ENCODE measurements at places on chromosomes 3 and 15.

GRCh38 chr15:57468486-57468885 is 92.2 kb downstream of the CGNL1 start:
- DNase-seq: no peak

DNA sequence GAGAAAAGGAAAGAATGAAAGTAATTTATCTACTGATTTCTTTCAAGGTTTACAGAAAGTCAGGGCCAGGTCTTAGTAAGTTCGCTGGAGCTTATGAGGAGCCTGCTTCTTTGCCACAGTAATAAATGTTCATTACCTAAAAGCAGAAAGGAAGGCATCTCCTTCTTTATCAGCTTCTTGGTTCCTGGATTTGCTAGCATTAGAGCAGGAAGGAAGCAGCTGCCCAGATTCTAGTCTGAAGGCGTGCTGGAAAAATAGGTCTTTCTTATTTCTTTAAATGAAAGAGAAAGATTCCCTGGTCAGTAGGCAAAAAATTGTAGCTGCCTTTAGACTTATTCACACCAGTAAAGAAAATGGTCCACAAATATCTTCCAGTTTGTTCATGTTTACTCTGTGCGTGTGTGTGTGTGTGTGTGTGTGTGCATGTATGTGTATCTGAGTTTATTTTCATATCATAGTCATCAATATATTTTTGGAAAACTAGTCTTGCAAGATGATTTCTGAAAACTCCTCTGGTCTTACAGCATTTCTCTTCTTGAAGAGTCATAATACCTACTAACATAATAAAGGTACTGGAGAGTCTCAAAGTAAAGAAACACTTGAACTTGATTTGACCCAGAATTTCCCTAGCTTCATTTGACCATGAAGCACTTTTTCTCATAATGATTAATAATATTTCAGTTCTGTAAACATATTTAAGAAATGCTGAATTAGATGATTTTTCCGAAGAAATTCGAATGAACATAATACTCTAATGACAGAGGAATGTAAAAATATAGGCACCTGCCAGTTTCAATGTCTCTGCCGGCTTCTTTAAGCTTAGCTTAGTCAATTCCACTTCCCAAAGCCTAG is 255.3 kb upstream of the ZPLD1 start:
- no peak for DNase-seq

GRCh38 chr3:35305406-35305805 is 333.9 kb upstream of the ARPP21 start:
- DNase-seq: no peak

DNA sequence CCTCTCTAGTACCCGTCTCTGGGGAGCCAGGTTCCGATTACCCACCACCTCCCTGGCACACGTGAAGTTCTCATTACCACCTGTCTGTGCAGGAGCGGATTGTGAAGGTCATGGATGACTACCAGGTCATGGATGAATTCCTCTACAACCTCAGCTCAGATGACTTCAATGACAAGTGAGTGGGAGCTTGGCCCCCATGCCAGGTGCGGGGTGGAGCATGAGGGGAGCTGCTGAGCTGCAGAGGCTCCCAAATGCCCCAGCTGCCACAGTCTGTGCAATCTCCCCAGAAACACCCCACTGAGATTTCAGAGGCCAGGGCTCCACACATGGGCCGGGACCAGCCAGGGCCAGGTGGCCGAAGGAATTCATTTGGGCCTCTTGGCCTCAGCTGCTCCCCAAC is 34.3 kb downstream of the DNAH1 start:
- DNase-seq: no peak

- DNase-seq: peak; percentile 49
Measured at GRCh38 chr15:88454867-88455810, 12.0 kb downstream of the MRPL46 start.

- DNase-seq: no peak
Measured at GRCh38 chr15:56982987-56983386, 64.5 kb downstream of the TCF12 start.

GRCh38 chr3:24490151-24490550 is 4.5 kb downstream of the THRB start:
- no peak for DNase-seq

- peak; percentile 49 for DNase-seq
Measured at GRCh38 chr3:120449701-120450599, 842 bp downstream of the FSTL1 start.

DNA sequence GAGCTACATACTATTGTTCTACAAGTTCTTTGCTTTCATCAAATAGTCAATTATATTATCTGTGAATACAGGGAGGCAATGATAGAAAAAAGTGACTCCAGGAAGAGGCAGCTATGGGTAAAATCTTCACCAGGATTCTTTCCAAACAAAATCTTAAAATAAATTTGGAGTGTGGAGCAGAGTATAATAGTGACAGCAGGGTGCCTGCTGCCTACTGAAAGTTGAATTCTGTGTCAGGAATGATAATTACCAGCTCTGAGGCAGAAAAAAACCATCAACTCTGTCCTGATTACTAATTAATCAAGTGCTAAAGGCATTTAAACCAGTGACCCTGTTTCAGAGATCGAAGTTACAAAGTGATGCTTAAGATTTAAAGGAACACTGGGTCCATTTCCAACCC is 148.0 kb downstream of the DIPK2A start:
- no peak for DNase-seq

- DNase-seq: no peak
Measured at GRCh38 chr15:68203486-68203885, 1.6 kb downstream of the CALML4 start.

- no peak for DNase-seq
Measured at GRCh38 chr3:152942366-152942765, 107.4 kb downstream of the P2RY1 start.

DNA sequence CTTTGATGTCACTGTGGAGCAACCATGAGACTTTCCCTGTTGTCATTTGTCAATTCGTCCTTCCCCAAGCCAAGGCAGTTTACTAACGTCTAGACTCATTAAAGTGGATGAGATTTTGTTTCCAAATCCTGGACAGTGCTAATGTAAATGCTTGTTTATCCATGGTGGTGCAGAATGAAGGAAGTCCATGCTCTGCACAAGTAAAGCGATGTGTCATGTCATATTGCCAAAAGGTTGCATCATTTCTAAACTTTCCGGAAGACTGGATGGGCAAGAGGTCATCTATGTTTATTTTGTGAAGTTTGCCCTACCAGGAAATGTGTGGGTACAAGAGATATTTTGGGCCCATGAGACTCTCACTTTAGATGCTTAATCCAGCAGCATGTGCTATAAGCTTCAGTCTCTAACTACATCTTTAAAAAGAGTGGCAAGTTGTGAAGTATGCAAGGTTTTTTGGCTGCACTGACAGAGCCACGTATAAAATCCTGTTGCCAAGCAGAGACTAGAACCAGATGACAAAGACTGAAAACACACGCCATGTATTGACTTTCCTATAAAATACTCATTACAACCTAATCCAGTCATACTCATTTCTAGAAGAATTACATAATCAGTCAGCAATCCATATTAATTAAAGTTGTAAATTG is 72.1 kb upstream of the FNDC3B start:
- DNase-seq: no peak

- DNase-seq: no peak
Measured at GRCh38 chr3:17384567-17385296, 357.7 kb downstream of the TBC1D5 start.

- no peak for DNase-seq
Measured at GRCh38 chr3:146187334-146187950, 26.5 kb upstream of the PLOD2 start.

DNA sequence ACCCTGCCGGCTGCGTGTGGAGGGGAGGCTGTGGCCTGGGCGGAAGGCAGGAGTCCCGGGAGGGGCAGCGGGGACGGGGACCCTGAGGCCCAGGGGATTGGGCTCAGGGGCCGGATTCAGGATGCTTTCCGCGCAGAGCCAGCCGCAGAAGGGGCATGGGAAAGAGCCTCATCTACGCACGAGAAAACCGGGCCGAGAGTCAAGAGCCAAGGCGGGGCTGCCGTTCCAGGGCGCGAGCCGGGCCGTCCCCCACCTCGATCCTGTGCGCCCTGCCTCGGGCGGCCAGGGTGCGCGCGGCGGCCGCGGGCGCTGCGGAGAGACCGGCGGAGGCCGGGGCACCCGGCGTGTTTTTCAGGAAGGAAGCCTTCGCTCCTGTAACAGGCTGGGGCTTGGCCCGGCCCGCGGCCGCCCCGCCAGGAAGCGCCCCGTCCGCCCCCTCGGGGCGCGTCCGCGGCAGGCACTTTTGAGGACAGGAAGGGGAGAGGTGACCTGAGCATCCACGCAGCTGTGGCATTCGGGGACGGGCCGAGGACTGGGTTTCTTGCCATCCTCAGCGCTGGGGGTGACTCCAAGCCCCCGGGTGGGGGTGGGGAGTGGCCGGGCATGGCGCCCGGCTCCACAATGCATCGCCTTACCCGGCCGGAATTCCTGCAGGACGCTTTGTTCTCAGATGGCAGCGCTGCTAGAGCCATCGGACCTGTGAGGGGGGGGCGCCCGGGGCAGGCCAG is 62.3 kb upstream of the GATA2 start:
- no peak for DNase-seq

- no peak for DNase-seq
Measured at GRCh38 chr15:37002041-37002672, 98.2 kb downstream of the MEIS2 start.

- DNase-seq: peak; percentile 29
Measured at GRCh38 chr3:33131331-33132018, 17.7 kb downstream of the CRTAP start.

DNA sequence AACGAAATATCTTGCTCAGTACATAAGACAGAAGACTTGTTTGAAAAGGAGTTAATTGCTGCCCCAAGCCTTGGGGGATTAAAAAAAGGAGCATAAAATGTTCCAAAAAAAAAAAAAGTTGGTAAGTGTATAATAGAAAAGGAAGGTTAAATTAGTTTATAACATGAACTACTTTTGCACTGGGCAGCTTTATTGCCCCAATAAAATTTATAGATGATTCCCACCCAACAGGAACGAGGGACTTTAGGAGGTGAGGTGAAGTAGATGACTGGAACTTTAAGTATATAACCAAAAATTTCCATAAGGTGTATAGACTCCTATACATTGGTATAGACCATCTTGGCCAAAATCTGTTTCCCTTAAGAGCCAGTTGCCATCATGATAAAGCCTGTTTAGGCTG is 14.8 kb downstream of the PPP2R3A start:
- no peak for DNase-seq

GRCh38 chr3:47163169-47164006 is 525 bp downstream of the SETD2 start:
- peak; percentile 74 for DNase-seq

GRCh38 chr3:53079147-53079546 is 33.3 kb upstream of the SFMBT1 start:
- no peak for DNase-seq

Data from frontal cortex (tissue), 4 donors.